Renal pelvis (tissue), 12 donors: ENCODE measurements at places on chromosomes 3 and 15. TPM values are rescaled to one million over a fixed set of nuclear protein-coding genes. Genes with fewer than 3 reads are reported as not detected.

GRCh38 chr15:77866596-77867125 is 210.8 kb downstream of the TBC1D2B start:
- no peak for DNase-seq

DNA sequence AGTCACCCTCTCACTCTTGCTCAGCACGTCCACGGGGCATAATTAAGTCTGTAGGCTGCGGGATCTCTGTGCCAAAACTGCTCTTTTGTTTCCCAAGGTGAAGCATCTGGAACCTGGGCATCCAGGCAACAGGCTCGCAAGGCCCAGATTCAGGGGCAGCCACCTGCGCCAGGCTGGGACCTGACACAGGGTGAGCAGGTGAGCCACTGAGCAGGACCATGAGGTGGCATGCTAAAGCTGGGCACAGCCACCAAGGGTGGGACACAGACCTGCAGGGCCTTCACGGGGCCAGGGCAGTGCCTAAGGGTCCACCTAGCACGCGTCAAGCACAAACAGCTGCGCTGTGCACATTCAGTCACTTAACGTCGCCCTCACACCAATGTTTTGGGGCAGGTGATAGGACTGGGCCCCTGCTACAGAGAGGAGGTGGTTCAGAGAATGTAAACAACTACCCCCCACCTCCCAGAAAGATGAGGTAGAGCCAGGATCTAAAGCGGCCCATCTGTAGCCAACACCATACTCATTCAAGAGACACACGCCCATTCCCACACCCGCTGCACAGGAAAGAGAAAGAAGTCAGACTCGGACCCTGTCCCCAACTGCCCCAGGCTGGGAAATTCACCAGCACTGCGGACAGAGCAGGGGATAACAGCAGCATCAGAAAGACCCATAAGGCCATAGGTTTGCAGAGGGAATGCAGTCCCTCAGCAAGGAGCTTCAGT is 16.3 kb downstream of the XXYLT1 start:
- no peak for DNase-seq

DNA sequence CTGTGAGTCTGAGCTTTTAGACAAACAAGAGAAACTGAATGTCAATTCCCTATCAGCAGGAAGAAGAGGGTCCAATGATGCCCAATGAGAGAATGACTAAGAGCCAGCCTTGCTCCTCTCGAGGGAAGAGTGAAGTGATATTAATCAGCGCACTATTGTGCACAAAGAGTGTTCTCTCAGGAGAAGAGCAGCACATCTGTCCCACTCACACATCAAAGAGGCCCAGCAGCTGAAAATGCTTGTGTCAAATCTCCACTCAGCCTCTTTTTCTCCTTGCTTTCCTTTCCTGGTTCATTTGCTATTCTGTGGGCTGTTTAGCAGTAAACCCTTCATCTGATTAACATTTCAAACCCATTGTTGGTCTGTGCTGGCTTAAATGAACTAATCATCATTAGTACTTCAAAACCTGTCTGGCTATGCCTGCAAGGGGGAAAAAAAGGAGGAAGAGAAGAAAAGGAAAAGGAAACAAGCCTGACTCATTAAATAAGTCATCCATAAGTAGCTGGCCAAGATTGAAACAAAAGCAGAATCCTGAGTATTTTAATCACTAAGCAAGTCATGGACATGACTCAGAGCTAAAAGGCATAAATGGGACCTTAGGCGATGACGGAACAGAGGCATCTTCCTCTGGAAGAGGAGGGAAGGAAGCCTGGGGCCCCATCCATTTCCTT is 912.7 kb downstream of the TUSC7 start:
- DNase-seq: no peak

DNA sequence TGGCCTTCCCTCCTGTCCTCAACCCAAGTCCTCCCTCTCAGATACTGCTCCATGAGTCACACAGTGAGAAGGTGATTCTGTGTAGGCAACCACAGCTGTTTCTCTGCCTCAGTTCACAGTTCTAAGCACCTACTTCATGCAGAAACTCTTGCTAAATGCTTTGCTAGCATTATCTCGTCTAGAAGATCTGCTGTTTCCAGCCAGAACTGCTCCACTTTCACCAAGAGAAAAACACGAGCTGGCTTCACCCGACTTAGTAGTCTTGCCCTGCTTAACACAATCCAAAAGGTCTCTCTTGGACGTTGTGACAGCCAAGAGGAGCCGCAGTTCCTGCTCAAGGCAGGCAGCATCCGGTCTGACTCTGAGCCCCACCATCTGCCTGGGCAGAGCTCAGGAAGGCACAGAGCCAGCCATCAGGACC is 272.1 kb downstream of the UACA start:
- no peak for DNase-seq

DNA sequence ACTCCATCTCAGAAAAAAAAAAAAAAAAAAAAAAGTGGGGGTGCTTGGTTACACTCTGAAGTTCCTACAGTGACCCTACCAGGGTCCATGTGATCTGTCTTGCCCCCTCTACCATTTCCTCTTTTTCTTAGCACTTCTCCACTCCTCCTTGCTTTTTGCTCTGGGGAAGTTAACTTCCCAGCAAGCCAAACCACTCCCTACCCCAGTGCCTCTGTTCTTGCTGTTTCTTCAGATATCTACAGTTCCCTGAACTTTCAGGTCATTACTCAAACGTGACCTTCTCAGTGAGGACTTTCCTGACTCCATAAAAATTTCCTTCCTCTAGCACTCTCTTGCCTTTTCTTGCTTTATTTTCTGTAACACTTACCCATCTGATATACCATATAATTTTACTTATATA is 61.1 kb upstream of the GCNT3 start:
- DNase-seq: no peak

GRCh38 chr15:31328428-31328968 is 1.9 kb downstream of the KLF13 start:
- no peak for DNase-seq

DNA sequence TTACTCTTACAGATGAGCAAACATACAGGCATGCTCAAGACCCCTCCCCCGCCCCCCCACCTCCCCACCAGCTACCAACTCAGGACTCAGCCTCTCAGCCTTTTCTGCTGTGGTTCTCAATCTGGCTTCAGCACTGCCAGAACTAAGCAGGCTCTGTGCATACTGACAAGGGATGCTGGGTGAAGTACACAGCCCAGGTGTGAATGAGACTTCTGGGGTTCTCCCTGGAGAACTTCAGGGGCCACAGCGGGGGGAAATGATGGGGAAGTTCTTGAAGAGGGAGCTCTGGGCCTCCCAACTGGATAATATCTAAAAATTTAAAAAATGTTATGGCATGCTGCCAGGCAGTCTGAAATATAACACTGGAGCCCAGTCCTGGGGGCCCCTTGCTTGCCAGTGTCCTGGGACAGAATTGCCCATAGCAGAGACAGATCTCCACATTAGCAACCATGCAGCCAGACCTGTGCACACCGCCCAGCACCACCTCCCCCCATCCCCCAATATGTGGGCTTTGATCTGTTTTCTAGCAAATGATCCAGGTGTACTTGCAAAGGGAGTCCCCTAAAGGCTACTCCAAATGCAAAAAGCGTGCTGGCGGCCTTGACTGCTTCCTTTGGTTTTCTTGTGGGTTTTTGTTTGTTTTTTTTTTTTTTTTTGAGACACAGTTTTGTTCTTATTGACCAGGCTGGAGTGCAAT is 41.4 kb downstream of the PGPEP1L start:
- no peak for DNase-seq

DNA sequence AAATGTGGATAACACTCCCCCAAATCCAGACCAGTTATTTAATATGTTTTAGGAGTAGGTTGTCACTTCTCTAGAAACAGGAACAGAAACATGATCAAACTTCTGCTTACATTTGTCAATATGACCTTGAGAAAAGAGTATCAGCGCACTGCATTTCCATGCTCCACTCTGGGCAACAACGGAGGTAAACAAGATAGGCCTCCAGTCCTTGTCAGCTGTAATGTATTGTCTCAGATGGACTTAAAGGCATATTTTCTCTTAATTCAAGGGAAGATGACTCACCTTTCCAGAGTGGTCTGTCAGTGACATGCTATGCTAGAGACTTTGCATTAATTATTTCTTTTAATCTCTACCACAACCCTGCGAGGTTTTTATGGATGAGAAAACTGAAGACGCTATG is 51.6 kb upstream of the TCF12 start:
- no peak for DNase-seq

DNA sequence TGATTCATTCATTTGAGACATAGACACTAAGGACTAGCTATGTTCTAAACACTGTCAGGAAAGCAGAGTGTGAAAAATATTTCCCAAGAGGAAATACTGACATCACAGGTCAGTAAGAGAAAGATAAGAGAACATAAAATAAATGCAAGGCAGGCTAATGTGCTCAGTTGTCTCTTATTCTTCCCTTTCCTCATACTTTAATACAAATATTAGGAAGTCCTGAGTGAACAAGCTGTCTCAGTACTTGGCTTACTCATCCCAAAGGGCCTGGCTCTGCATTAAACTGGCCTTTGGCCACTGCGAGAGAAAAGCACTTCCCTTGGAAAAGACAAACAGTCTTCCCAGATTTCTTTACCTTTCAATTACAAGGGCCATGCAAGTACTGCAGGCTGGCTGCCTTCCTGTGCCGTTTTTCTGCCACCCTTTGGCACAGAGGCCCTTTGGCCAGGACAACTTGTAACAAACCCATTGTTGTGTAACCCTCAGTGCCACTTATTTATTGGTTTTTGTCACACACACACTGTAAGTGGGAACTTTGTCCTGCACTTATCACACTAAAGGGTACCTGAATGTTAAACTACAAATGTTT is 31.7 kb downstream of the EDC3 start:
- no peak for DNase-seq

GRCh38 chr3:39531665-39532064 is 64.2 kb downstream of the MOBP start:
- DNase-seq: no peak

The SLC7A14 gene
- polyA plus RNA-seq: 2.3 TPM

The SLC22A14 gene
- polyA plus RNA-seq: 0.36 TPM

The P2RY1 gene
- polyA plus RNA-seq: 2.2 TPM

The NR2C2 gene
- 65.2 TPM for polyA plus RNA-seq

The PLS1 gene
- 34.9 TPM for polyA plus RNA-seq

The RARB gene
- polyA plus RNA-seq: 39.7 TPM

The SH3GL3 gene
- 10.4 TPM for polyA plus RNA-seq

The CHRNA7 gene
- polyA plus RNA-seq: 13.2 TPM

The CXCR6 gene
- 0.86 TPM for polyA plus RNA-seq
